ENCODE measurements at places on chromosomes 4 and X.

DNA sequence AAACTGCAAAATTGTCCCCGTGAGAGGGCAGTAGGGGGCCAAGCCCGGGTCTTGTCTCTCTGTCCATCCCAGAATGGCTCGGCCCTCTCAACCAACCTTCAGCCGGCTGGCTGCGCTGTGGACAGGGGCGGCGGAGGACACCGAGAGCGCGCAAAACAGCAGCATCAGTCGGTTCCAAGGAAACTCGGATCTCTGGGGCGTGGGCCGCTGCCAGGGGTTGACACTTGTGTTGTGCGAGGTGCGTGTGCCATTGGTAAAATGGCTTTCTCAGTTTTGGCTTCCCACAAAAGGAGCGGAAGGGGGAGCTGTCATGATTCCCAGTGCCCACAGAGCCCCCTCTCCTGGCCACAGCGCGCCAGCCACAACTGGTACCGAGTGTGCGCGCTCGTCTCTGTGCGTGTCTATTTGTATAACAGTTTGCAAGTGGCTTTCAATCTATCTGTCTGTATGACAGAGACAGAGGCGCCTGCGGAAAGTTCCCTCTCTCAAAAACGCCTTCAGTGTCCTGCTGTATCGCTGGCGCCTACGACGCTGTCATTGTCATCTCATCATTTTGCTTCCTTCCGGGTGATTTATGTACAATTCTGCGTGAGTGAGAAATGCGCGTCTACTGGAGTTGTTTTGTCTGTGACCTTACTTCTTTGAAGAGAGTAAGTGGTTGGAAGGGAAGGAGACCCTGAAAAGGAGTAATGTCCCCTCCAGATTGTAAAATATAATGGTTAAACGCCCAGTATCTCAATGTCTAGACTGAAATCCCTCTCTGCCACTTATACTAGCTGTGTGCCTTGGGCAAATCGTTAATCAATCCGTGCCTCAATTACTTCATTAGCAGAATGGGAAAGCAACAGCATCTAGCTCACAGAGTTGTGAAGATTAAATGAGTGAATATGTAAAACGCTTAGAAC lies 1.8 kb downstream of the DKK2 start:
- no peak for DNase-seq

GRCh38 chrX:17007134-17007768 lies 60.8 kb downstream of the REPS2 start:
- DNase-seq = no peak

DNA sequence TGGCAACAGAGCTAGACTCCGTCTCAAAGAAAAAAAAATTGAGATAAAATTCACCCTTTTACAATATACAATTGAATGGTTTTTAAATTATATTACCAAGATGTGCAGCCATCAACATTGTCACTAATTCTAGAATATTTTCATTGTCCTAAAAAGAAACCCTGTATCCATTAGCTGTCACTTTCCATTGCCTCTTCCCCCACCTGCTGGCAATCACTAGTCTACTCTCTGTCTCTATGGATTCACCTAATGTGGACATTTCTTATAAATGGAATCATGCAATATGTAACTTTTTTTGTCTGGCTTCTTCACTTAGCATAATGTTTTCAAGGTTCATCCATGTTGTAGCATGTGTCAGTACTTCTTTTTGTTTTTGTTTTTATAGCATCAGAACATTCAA lies 20.8 kb downstream of the ABHD18 start:
- no peak for DNase-seq

- no peak for DNase-seq
Observed at GRCh38 chr4:17704020-17704650, 77.3 kb downstream of the FAM184B start.

DNA sequence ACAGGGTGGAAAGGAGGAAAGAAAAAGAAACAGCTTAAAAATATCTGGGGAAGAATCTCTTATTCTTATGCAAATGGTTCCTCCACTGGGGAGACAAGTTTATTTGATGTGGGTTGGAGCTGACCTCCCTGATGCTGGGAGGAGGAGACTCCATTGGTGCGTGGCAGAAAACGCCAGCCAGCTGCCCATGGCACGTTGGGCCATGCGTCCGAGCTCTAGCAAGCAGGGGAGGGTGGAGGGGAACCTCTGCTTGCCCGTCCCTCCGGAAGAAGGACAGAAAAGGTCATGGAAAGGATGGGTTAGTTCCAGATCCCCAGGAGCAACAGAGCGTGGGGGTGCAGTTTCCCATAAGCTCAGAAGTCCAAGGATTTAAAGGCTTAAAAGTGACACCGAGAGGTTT lies 210.4 kb downstream of the KLHL4 start:
- no peak for DNase-seq

DNA sequence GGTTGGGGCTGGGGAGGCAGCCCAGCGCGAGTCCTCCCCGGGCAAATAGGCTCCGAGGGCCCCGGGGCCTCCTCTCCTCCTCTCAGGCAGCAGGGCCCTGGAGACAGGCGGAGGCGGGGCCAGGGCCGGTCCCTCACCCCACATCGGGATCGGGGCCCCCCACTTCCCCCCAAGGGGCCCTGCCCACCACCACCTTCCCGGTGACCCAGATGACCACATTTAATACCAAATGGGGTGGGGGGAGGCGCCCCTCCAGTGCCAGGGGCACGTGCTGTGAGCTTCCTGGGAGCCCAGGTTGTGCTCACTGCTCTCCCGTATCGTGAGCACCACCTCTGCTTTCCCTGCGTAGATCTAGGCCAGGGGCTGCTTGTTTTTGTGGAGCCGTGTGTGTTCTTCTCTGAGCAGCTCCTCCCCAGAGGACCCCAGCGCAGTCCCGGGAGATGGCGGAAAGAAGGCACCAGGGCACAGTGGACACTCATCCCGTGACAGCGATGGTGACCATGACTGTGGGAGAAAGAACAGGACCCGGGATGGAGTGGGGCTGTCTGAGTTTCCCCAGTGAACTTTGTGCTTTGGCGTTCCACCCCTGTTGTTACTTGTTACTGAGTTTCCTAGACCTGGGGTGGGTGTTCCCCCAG lies 2.1 kb downstream of the PNMA6A start:
- DNase-seq = no peak

- no peak for DNase-seq
Observed at GRCh38 chrX:105701310-105702052, 120.9 kb upstream of the NRK start.

- DNase-seq = no peak
Observed at GRCh38 chr4:48369248-48369647, 27.9 kb downstream of the SLAIN2 start.

DNA sequence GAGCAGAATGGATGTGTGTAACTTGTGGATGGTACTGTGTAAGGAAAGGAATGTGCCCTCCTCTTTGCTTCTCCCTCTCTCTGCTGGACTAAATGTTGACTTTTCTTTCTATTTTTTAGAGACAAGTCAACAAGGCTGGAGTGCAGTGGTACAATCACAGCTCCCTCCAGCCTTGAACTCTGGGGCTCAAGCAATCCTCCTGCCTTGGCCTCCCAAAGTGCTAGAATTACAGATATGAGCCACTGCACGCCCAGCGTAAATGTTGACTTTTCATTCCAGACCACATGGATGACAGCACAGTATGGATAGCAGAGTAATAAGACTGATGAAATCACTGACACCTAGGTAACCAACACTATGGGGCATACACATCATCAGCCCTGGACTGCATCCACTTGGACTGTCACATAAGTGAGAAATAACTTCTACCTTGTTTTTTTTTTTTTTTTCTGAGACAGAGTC lies 5.1 kb upstream of the RPS3A start:
- DNase-seq = no peak

GRCh38 chr4:173288296-173288695 lies 45.9 kb downstream of the HMGB2 start:
- peak; percentile 72 for DNase-seq

GRCh38 chrX:4268676-4269075 lies 555.2 kb upstream of the PRKX start:
- no peak for DNase-seq

DNA sequence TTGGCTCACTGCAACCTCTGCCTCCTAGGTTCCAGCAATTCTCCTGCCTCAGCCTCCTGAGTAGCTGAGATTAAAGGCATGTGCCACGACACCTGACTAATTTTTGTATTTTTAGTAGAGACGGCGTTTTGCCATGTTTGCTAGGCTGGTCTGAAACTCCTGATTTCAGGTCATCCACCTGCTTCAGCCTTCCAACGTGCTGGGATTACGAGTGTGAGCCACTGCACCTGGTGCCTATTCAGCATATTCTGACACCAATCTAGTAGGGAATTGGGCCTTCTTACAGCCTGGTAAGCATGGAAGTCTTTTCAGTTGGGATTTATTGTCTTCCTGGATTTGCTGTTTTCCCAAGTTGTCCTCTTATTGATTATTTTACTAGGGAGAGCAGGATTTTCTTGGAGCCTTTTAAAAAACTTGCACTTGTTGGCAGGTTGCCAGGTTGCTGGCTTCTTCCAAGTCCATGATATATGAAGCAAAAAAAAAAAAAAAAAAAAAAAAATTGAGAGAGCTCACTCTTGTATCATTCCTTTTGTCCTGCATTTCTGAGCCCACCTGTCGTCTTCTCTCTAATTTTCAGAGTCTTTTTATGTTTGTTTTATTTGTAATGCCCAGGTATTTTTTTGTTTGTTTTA lies 43.7 kb downstream of the TMPRSS11E start:
- DNase-seq = no peak

GRCh38 chr4:159780196-159780922 lies 677.5 kb downstream of the RAPGEF2 start:
- no peak for DNase-seq

DNA sequence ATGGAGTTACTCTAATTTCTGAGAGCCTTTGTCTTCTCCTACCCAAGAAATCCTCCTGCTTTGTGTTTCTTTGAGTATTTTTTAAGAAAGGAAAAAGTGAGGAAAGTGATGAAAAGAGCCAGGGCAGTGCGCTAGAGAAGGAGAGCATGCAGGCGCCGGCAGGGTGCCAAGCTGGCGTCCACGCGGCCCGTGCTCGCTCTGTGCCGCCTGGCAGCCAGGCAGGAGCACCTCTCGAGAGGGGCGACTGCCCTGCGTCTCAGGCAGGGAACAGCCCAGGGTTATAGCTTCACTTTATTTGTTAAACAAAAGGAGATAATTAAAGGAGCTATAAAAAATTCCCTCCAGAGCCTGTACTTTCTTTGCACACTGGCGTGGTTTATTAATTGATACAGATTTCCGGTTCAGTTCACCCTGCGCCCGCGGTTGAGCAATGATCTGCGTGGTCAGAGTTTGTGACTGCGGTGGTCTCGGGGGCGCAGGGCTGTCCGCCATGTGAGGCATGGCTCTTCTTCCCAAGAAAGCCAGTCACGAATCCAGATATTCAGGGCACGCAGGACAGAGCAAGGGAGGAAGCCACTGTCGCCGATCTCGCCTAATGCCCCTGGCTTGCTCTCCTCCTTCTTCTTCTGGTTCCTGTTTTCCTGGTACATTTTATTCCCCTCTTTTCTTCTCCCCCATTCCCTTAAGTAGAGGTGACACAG lies 110.8 kb upstream of the PAQR3 start:
- no peak for DNase-seq

GRCh38 chrX:134368126-134368525 lies 91.8 kb upstream of the HPRT1 start:
- DNase-seq = no peak

- no peak for DNase-seq
Observed at GRCh38 chr4:170428929-170429328, 339.2 kb upstream of the AADAT start.

- no peak for DNase-seq
Observed at GRCh38 chrX:13007519-13008188, 32.7 kb downstream of the TMSB4X start.

DNA sequence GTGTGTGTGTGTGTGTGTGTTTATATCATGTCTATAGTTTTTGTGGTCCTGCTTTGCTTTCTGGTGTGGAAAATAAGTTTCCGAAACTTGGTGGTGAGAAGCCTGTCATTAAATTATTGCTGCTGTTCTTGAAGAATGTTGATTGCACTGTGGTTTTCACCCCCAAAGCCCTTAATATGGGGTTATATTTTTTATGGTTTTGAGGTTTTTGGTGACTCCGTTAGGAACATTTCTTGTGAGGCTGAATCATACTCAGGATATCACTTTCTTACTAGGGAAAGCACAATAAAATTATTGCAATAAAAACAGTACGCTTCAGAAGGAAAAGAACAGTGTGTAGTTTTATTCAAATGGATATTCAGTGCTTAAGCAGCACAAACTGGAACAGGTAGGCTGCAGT lies 539.1 kb upstream of the MAGEB18 start:
- DNase-seq = no peak

- DNase-seq = no peak
Observed at GRCh38 chrX:136765821-136766356, 14.8 kb downstream of the ARHGEF6 start.

DNA sequence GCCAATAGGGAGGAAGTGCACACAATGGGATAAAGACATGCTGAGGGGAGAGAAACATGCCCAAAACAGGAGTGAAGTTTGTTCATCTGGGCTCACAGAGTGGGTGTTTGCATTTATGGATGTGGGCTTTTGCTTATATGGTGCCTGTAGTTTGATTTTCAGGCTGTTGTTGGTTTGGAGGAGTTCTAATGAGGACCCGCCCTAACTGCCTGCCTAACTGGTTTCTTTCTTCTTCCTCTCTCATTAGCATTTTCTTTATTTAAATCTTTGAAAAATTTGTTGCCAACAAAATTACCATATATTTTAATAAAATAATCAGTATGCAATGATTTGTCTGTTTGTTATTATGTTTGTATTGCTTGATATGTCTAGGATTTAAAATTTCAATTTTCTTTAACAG lies 1965.8 kb downstream of the C4orf33 start:
- no peak for DNase-seq

GRCh38 chrX:153494541-153495361 lies at the start of gene BGN:
Gene BGN, plus strand, starts transcription at chrX:153494980. Its CDS starts 9,652 bp downstream, at chrX:153504632.
- no peak for DNase-seq

DNA sequence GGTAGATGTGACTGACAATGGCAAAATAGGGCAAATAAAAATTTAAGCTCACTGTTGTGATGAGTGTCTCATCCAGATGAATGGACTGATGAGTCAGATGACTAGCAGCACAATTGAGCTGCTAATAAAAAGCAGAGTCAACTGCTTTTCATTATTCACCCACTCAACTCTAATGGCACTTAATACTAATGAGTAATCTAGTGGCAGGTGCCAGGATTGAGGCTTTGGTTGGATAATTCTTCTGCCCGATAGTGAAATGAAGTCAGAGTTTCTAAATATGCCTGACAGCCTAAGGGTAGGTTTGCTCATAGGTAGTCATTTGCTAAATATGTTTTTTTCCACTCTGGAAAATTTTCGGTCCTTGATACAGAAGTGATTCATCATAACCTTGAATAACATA lies 10.4 kb downstream of the OGT start:
- DNase-seq = no peak

DNA sequence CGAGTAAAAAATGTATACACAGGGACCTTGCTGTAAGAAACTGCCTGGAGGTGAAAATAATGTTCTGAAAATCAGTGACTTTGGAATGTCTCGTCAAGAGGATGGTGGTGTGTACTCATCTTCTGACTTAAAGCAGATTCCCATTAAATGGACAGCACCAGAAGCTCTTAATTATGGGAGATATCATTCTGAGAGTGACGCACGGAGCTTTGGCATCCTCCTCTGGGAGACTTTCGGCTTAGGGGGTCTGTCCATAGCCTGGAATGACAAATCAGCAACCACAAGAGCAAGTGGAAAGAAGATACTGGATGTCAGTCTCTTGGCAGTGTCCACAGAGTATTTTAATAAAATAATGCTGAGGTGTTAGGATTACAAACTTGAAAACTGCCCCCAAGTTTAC lies 129.4 kb downstream of the THOC2 start:
- DNase-seq = no peak

- no peak for DNase-seq
Observed at GRCh38 chrX:41602816-41603345, 85.9 kb upstream of the GPR34 start.
